ENCODE measurements at places on chromosomes 12 and 14.

- no peak for DNase-seq
Observed at GRCh38 chr12:40194846-40195245, 30.0 kb upstream of the LRRK2 start.

GRCh38 chr12:106174876-106175275 lies 36.1 kb upstream of the NUAK1 start:
- DNase-seq, result no peak

DNA sequence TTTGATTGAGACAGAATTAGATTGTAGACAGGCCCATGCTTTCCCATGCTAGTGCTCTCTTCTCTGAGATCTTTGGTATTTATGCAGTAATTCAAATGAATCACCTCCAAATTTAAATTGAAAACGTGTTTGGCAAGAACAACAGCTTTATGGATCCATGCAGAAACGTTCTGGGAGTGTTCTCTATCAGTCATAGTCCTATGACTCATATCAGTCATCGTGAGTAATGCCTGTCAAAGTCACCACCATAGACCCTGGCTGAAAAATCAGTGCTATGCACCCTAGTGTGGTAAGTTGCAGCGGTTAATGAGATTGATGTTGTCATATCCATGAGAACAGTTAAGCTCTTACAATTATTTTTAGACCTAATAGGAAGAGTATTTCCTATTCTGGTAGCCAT lies 90.1 kb upstream of the FOXG1 start:
- DNase-seq, result no peak

DNA sequence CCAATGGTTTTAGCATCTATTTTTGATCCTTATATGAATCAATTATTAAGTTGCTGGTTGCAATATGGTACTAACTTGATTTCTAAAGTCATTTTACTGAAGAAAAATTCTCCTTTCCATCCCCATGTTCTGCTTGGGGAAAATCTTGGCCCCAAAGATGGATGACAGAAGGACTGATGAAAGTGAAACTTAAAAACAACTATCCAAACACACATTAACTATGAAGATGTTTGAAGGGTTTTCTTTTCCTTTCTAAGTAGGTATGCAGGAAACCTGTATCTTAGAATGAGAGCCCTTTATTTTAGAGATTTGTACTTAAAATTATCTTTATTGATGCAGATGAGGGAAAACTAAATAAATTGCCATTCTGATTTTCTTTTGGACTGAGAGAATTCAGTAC lies 5.9 kb downstream of the C12orf71 start:
- no peak for DNase-seq

GRCh38 chr14:99036611-99037293 lies 235.2 kb downstream of the BCL11B start:
- DNase-seq, result peak; percentile 38

GRCh38 chr14:73422515-73422914 lies 35.8 kb downstream of the NUMB start:
- DNase-seq, result no peak

DNA sequence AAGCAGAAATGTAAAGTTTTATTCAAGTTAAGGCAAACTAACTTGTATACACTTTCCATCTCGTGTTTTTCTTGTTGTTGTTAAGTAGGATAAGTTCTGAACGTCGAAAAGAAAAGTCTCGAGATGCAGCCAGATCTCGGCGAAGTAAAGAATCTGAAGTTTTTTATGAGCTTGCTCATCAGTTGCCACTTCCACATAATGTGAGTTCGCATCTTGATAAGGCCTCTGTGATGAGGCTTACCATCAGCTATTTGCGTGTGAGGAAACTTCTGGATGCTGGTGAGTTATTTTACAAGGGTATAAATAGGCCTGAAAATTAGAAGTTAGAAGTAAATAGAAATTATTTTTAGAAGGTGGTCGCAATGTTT lies 25.0 kb downstream of the HIF1A start:
- DNase-seq, result peak; percentile 83

GRCh38 chr12:47980197-47980596 lies 16.8 kb downstream of the TMEM106C start:
- DNase-seq, result no peak

GRCh38 chr12:117130801-117131200 lies 31.6 kb upstream of the TESC start:
- DNase-seq, result no peak

- no peak for DNase-seq
Observed at GRCh38 chr12:119292893-119293630, 41.5 kb upstream of the CCDC60 start.
